CD8-positive, alpha-beta memory T cell (primary cell): ENCODE measurements at places on chromosomes 3 and 15.
A peak's percentile ranks its signal among the peaks of the same experiment; 100 is the strongest.

- DNase-seq: no peak
- no peaks in the 10 kb centered on the region for H3K4me1 ChIP-seq
- H3K27ac ChIP-seq: no peak overlapping the region
- no peaks in the 10 kb centered on the region for H3K36me3 ChIP-seq
- H3K27me3 ChIP-seq: no peaks in the 10 kb centered on the region
- no peak overlapping the region for H3K4me3 ChIP-seq
Observed at GRCh38 chr15:32867313-32867626, 149.5 kb downstream of the GREM1 start.

DNA sequence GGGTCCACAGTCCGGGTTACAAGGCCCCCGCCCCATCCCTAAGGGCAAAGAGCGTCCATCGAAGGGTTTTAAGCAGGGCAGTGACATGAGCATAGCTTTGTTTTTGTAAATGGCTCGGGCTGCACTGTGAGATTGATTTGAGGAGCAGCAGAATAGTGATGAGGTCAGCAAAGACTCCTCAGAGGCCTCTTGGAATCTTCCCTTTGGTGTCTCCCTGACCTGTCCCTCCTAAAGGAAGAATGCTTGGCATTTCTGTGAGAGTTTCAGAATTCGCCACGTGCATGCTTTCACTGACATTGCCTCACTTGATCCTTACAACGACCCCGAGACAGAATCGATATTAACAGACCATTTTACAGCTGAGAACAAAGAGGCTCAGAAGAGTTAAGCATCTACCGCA is 20.3 kb downstream of the LAMP3 start:
- no peaks in the 10 kb centered on the region for H3K36me3 ChIP-seq
- DNase-seq: no peak
- H3K4me3 ChIP-seq: no peak overlapping the region
- H3K27me3 ChIP-seq: no peaks in the 10 kb centered on the region
- H3K4me1 ChIP-seq: no peaks in the 10 kb centered on the region

DNA sequence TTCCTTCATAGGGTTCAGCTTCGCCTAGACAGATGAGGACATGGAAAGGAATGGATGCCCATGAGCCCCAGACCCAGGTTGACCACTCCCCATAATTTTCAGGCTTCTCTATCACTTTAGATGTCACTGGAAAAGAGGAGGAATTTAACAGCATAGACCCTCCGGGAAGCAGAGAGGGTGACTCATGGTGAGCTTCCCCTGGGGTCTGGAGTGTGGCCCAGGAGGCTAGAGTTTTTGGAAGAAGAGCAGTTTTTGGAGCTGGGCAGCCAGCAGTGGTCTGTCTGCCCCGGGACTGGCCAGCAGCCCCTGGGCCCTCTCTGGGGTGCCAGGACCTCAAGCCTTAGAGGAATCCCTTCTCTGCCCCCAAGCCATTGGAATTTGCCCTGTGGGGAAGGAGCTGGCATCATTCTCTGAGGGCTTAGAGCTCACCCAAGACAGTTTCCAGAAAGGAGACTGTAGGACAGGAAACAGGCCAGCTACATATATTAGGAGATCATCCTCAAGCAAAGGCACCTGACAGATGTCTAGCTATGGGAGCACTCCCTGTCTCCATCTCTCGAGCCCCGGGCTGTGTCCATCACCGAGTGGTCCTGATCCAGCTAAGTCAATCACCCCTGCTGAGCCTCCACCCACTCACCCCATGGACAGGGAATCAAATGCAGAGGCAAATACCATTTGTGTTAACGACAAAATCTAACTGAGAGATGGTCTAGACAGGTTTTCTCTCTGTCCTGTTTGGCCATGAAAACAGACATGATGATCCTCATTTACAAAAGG is 67.3 kb downstream of the MEGF11 start:
- no peak overlapping the region for H3K27ac ChIP-seq
- no peak overlapping the region for H3K4me3 ChIP-seq
- H3K4me1 ChIP-seq: no peaks in the 10 kb centered on the region
- no peak for DNase-seq

- peaks cover 19% of the 10 kb centered on the region for H3K36me3 ChIP-seq
- H3K4me1 ChIP-seq: no peaks in the 10 kb centered on the region
- no peaks in the 10 kb centered on the region for H3K27me3 ChIP-seq
Observed at GRCh38 chr3:134214239-134214638, 36.4 kb downstream of the RYK start.

DNA sequence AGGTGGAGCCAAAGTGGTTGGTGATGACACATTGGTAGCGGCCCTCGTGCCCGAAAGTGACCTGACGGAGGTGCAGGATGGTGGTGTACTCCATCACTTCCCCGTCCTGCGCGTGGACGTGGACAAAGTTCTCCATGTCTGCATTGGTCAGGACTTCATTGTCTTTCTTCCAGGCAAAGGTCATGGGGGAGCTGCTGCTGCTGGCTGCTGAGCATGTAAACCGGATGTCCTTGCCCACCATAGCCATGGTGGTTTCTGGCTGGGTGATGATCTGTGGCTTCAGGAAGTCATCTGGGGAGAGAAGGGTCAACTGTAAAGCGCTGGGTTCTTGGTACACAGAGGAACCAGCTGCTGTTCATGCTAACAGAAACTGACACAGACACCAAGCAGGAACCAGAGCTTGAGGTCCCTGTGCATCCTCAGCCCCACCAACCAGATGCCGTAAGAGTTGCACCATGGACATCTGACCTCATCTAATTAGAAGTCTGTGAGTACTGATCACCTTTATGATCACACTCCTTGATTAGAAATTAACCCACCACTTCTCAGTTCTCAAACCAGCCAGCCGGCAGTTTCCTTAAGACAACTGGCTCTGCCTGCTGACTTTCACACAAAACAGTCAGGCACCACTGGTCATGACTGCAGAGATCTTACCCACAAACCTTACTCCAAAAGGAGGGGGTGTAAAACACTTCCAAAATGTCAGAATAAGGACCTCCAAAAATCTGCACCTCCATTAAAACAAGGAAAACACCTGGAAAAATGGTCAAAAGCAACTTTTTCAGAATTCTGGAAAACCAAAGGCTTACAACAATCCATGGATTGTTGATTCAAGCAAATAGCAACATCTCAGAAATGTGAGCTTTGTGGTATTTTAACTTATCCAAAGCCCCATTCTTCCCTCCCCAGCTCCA is 114.6 kb downstream of the LRIG1 start:
- DNase-seq: no peak
- peaks cover 45% of the 10 kb centered on the region for H3K36me3 ChIP-seq
- no peaks in the 10 kb centered on the region for H3K27me3 ChIP-seq
- H3K27ac ChIP-seq: no peak overlapping the region
- peaks cover 23% of the 10 kb centered on the region for H3K4me1 ChIP-seq
- no peak overlapping the region for H3K4me3 ChIP-seq

GRCh38 chr3:194315965-194316361 is 35.2 kb downstream of the CPN2 start:
- H3K4me1 ChIP-seq: peaks cover 12% of the 10 kb centered on the region
- peak overlapping the region; percentile 73 for H3K4me3 ChIP-seq
- no peak overlapping the region for H3K27ac ChIP-seq
- no peak for DNase-seq
- H3K27me3 ChIP-seq: peaks cover 23% of the 10 kb centered on the region
- no peaks in the 10 kb centered on the region for H3K36me3 ChIP-seq

DNA sequence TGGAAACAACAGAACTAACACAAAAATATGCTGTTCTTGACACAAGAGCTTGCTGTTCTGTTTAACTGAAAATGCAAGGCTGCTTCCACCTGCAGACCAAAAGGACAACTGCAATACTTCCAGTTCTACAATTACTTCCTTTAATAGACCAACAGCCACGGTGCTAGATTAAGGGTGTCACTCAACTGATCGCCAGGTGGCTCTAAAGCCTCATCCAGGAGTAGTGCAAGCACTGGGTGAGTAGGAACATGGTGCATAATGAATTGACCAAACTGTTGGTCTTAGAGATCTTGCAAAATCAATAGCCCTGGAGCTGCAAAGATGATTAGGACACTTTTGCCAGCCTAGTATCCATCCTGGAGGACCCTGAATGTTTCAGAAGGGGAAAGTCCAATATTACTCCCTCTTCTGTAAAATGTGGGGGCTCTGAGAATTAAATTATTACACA is 3.6 kb upstream of the CLDN16 start:
- H3K4me3 ChIP-seq: no peak overlapping the region
- no peaks in the 10 kb centered on the region for H3K36me3 ChIP-seq
- no peak overlapping the region for H3K27ac ChIP-seq

- no peaks in the 10 kb centered on the region for H3K27me3 ChIP-seq
- H3K36me3 ChIP-seq: no peaks in the 10 kb centered on the region
- peak within 1 kb of the TSS; percentile 43 for H3K4me3 ChIP-seq
- H3K4me1 ChIP-seq: no peaks in the 10 kb centered on the region
- DNase-seq: peak; percentile 68
- peak within 1 kb of the TSS; percentile 47 for H3K27ac ChIP-seq
Observed at GRCh38 chr3:197029511-197030167, at the start of gene MELTF. Gene MELTF, minus strand, starts transcription at chr3:197029817. Its CDS starts 115 bp downstream, at chr3:197029702.

DNA sequence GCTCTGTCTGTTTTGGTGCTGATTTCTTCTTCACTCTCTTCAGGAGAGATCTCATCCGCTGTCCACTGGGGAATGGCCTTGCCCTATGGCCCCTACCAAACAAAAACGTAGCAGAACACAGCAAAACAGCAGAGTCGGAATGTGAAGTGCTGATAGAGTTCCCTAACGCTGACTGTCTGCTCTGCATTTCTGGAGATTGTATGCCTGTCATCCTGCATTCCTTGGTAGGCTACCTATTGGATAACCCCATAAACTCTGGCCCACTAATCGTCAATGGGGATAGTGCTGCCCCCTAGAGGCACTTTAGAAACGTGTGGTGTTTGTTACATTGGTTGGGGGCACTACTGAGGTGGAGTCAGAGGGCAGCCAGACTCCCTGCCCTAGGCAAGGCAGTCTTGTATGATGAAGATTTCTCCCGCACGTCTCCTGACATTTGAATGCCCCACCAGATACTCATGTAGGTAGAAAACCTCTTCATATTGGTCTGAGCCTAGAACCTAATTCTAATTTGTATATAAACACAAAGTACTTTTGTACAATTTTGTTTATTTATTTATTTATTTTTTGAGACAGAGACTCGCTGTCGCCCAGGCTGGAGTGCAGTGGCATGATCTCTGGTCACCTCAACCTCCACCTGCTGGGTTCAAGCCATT is 15.6 kb upstream of the MAGEF1 start:
- DNase-seq: no peak
- H3K4me3 ChIP-seq: no peak overlapping the region
- no peaks in the 10 kb centered on the region for H3K4me1 ChIP-seq
- no peaks in the 10 kb centered on the region for H3K27me3 ChIP-seq
- no peak overlapping the region for H3K27ac ChIP-seq
- H3K36me3 ChIP-seq: no peaks in the 10 kb centered on the region

- no peak overlapping the region for H3K4me3 ChIP-seq
- no peaks in the 10 kb centered on the region for H3K36me3 ChIP-seq
- H3K27ac ChIP-seq: no peak overlapping the region
- no peaks in the 10 kb centered on the region for H3K27me3 ChIP-seq
Observed at GRCh38 chr3:171841620-171842000, 1.5 kb upstream of the TMEM212 start.

GRCh38 chr3:152402695-152403451 is 134.1 kb downstream of the MBNL1 start:
- no peaks in the 10 kb centered on the region for H3K36me3 ChIP-seq
- no peak for DNase-seq
- H3K27me3 ChIP-seq: no peaks in the 10 kb centered on the region
- no peak overlapping the region for H3K27ac ChIP-seq
- no peak overlapping the region for H3K4me3 ChIP-seq

GRCh38 chr15:57910672-57911071 is 154.8 kb downstream of the ALDH1A2 start:
- H3K27me3 ChIP-seq: peaks cover 4% of the 10 kb centered on the region
- no peak for DNase-seq
- no peak overlapping the region for H3K4me3 ChIP-seq
- H3K36me3 ChIP-seq: no peaks in the 10 kb centered on the region
- H3K27ac ChIP-seq: no peak overlapping the region

DNA sequence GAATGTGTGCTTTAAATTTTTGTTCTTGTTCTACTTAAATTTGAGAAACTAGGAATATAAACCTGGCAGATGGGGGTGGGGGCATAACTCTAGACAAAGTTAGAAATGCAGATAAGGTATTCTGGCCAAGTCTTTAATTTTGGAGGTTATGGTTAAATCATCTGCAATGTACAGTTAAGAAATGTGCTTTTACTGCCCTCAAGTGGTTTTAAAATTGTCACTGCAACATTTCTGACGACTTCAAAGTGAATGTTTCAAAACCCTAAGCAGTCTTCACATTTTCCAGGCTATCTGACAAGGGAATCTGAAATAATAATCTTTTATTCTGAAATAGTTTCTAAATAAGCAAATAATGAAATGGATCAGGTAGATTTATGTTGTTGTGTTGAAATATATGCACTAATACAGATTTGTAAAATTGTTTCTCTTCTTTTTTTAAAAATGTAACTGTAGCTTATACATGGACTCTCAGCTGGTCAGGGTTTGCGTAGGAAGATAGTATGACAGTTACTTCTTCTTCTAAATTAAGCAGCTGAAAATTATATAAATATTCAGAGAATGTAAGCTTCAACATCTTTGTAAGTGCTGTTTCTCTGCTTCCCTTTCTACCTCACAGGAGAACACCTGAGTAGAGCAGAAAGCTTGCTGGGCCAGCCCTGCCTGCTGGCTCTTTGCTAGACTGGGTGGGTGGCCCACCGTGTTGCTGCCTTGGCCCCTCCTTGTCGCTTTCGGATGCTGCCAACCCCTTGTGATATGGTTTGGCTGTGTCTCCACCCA is 45.0 kb downstream of the SUCNR1 start:
- H3K4me1 ChIP-seq: no peaks in the 10 kb centered on the region
- H3K27me3 ChIP-seq: no peaks in the 10 kb centered on the region
- no peak overlapping the region for H3K4me3 ChIP-seq
- no peaks in the 10 kb centered on the region for H3K36me3 ChIP-seq
- no peak for DNase-seq

DNA sequence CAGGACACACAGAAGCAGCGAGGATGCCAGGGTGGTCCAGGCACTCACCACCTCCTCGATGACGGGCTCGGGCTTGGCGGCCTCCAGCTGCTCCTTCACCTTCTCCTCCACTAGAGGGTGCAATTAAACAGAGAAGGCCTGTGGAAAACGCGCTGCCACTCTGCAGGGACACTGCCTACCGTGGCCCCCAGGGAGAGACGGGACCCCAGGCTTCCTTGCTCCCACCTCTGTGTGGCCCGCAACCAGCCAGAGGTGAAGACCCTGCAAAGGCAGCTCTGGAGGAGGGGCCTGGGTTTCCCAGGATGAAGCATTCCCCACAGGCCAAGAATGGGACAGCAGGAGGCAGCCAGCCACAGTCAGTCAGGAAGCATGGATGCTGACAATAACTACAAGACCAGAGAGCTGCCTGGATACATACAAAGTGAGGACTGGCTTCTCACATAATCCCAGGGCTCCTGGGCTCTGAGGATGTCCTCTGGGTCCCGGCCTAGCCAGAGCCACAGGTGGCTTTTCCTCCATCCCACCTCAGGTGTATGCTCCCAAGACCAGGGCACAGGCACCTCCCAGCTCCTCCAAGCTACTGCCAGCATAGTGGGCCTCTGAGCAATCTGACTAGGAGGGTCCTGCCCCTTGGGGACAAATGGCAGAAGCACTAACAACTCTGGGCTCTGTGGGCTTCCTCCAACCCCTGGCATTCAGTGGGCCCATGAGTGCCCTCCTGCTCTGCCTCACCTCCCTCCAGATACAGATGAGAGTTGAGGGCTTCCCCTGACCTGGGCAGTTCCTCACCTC is 46.2 kb downstream of the PTH1R start:
- no peaks in the 10 kb centered on the region for H3K27me3 ChIP-seq
- H3K4me3 ChIP-seq: no peak overlapping the region
- H3K36me3 ChIP-seq: peaks cover 68% of the 10 kb centered on the region
- no peak overlapping the region for H3K27ac ChIP-seq
- peak; percentile 13 for DNase-seq

GRCh38 chr3:122063908-122064307 is 8.7 kb downstream of the CD86 start:
- no peaks in the 10 kb centered on the region for H3K27me3 ChIP-seq
- no peak overlapping the region for H3K4me3 ChIP-seq
- no peak overlapping the region for H3K27ac ChIP-seq
- no peaks in the 10 kb centered on the region for H3K36me3 ChIP-seq
